ENCODE measurements at places on chromosomes 2 and 18. TPM values are rescaled to one million over a fixed set of nuclear protein-coding genes. Genes with fewer than 3 reads are reported as not detected.

The XIRP2 gene
- total RNA-seq, result 44.0 TPM

The RNF152 gene
- 11.8 TPM for total RNA-seq

The CTAGE1 gene
- total RNA-seq, result not detected

The DNAH6 gene
- 0.38 TPM for total RNA-seq

The PROC gene
- total RNA-seq, result not detected

The CROCC2 gene
- total RNA-seq, result not detected

The C2orf78 gene
- total RNA-seq, result not detected

The ACTR3 gene
- 184 TPM for total RNA-seq

The TWIST2 gene
- total RNA-seq, result 8.3 TPM

The CCDC85A gene
- 2.5 TPM for total RNA-seq

The GAL3ST2 gene
- total RNA-seq, result not detected

The CERS6 gene
- total RNA-seq, result 47.0 TPM

The OSGEPL1 gene
- total RNA-seq, result 9.2 TPM

The LYPD6 gene
- total RNA-seq, result 0.27 TPM

The KLHL41 gene
- 95.9 TPM for total RNA-seq

The CRYGC gene
- not detected for total RNA-seq

The TXNDC2 gene
- not detected for total RNA-seq

The HRH4 gene
- total RNA-seq, result not detected

The PCGF1 gene
- 24.0 TPM for total RNA-seq

The POTEJ gene
- not detected for total RNA-seq

The CENPA gene
- total RNA-seq, result not detected

The ATIC gene
- 41.1 TPM for total RNA-seq

The AMER3 gene
- not detected for total RNA-seq

The IL36B gene
- not detected for total RNA-seq

Data from left cardiac atrium (tissue), 4 donors.